ENCODE measurements at places on chromosomes 3 and 15. TPM values are rescaled to one million over a fixed set of nuclear protein-coding genes. Genes with fewer than 3 reads are reported as not detected.

MNS1 gene
- total RNA-seq: 3.9 TPM

DNA sequence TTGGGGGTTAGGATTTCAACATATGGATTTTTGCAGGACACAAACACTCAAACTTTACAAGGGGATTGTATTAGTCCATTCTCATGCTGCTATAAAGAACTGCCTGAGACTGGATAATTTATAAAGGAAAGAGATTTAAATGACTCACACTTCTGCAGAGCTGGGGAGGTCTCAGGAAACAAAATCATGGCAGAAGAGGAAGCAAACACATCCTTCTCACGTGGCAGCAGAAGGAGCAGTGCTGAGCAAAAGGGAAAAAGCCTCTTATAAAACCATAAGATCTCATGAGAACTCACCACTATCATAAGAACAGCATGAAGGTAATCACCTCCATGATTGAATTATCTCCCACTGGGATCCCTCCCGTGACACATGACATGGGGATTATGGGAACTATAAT lies 1183.1 kb downstream of the ZPLD1 start:
- H3K4me3 ChIP-seq: no peak overlapping the region
- no peaks in the 10 kb centered on the region for H3K27me3 ChIP-seq
- no peak for DNase-seq
- no peaks in the 10 kb centered on the region for H3K4me1 ChIP-seq
- no peaks in the 10 kb centered on the region for H3K36me3 ChIP-seq

- H3K4me3 ChIP-seq: no peak overlapping the region
- no peak for DNase-seq
- no peak overlapping the region for H3K27ac ChIP-seq
Measured at GRCh38 chr15:43423793-43424192, 52.9 kb downstream of the TUBGCP4 start.

C3orf20 gene
- 0.26 TPM for total RNA-seq

- H3K4me3 ChIP-seq: peak overlapping the region; percentile 37
- no peaks in the 10 kb centered on the region for H3K36me3 ChIP-seq
- DNase-seq: peak; percentile 44
- H3K27ac ChIP-seq: peak overlapping the region; percentile 57
Measured at GRCh38 chr3:192409201-192409837, 318.0 kb downstream of the FGF12 start.

- H3K27me3 ChIP-seq: no peaks in the 10 kb centered on the region
- no peak overlapping the region for H3K27ac ChIP-seq
- no peak overlapping the region for H3K4me3 ChIP-seq
- no peaks in the 10 kb centered on the region for H3K36me3 ChIP-seq
- H3K4me1 ChIP-seq: no peaks in the 10 kb centered on the region
Measured at GRCh38 chr3:137325170-137325569, 367.4 kb downstream of the IL20RB start.

DNA sequence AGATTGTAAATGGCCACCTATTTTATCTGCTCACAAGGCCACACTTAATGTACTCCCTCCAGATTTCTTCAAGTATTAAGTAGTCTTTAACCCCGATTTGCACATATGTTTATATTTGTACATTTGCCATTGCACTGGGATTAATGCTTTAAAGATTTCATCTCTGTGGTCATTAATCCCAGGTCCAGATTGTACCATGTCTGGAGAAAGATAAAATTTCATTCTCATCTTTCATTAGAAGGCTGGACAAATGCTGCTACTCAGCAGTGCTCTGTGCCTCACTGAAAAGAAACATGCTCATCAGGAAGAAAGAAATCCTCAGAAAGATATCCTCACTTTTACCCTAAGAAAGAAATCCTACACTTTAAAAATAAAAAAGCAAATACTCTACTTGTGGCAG lies 62.5 kb upstream of the LRRC3B start:
- H3K4me3 ChIP-seq: no peak overlapping the region
- DNase-seq: no peak
- H3K27me3 ChIP-seq: no peaks in the 10 kb centered on the region
- H3K4me1 ChIP-seq: no peaks in the 10 kb centered on the region
- H3K36me3 ChIP-seq: no peaks in the 10 kb centered on the region

GOLGA6L7 gene
- total RNA-seq: not detected

- H3K4me3 ChIP-seq: no peak overlapping the region
- no peak for DNase-seq
- H3K36me3 ChIP-seq: no peaks in the 10 kb centered on the region
- H3K4me1 ChIP-seq: no peaks in the 10 kb centered on the region
- no peaks in the 10 kb centered on the region for H3K27me3 ChIP-seq
- peak overlapping the region; percentile 58 for H3K27ac ChIP-seq
Measured at GRCh38 chr3:179436517-179436916, 14.8 kb downstream of the GNB4 start.

TGM5 gene
- not detected for total RNA-seq

CRABP1 gene
- total RNA-seq: not detected

DNA sequence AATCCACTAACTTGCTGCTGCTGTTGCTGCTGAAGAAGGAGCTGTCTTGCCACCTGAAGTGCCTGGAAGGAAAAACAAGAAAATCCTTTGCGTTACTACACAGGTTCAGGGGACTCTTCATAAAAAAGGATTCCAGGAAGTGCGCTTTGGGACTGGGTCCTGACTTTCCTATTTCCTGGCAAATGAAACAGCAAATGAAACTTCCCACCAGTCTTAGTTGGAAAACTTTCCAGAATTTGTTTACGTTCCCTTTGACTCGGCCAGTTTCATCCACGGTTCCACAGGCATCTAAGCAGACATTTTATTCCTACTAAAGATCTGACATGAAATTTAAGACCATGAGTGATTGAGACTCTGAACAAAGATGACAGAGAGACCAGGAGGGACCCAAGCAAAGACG lies 471.0 kb downstream of the FOXP1 start:
- peaks cover 47% of the 10 kb centered on the region for H3K4me1 ChIP-seq
- peak; percentile 79 for DNase-seq
- H3K27ac ChIP-seq: peak overlapping the region; percentile 33
- no peaks in the 10 kb centered on the region for H3K27me3 ChIP-seq
- H3K4me3 ChIP-seq: no peak overlapping the region
- peaks cover 13% of the 10 kb centered on the region for H3K36me3 ChIP-seq

- H3K4me1 ChIP-seq: no peaks in the 10 kb centered on the region
- H3K27me3 ChIP-seq: no peaks in the 10 kb centered on the region
- H3K36me3 ChIP-seq: no peaks in the 10 kb centered on the region
- DNase-seq: no peak
Measured at GRCh38 chr15:34941831-34942230, 27.7 kb downstream of the AQR start.

DNA sequence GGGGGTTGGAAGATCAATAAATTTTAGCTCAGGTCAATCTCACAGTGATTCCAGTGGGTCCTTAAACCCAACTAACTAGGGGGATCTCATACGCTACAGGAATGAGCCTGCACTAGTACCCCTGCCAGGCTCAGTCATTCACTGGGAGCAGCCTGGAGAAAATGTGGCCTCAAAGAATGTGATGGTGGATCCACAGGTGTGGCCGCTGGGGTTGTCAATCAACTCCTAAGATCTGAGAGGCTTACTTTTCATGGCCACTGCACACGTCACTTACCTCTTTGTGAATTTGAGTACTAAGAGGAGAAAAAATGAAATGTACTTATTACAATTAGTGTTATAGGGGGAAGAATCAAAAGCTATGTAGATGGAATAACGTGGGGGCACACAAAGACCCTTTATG lies 17.5 kb upstream of the FNDC3B start:
- no peak for DNase-seq
- H3K4me1 ChIP-seq: no peaks in the 10 kb centered on the region
- H3K27ac ChIP-seq: no peak overlapping the region
- no peaks in the 10 kb centered on the region for H3K27me3 ChIP-seq

SI gene
- total RNA-seq: not detected

GRCh38 chr3:168093229-168093628 lies 2.5 kb downstream of the GOLIM4 start:
- H3K27me3 ChIP-seq: no peaks in the 10 kb centered on the region
- no peak overlapping the region for H3K27ac ChIP-seq
- H3K4me3 ChIP-seq: peak overlapping the region; percentile 80
- peaks cover 40% of the 10 kb centered on the region for H3K4me1 ChIP-seq

DNA sequence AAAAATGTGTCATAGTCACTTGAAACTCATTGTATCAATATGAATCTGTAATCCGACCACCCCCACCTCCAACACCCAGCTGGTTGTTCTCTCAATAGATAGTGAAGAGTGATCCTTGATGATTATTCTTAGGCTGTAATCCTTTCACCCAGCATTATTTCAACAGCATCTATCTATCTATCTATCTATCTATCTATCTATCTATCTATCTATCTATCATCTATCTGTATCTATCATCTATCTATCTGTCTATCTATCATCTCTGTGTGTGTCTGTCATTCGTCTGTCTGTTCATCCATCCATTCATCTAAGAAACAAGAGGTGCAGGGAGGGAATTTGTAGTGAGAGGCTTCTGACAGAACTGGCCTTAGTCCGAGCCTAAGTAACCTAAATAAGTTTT lies 78.7 kb upstream of the IGSF10 start:
- no peak overlapping the region for H3K27ac ChIP-seq
- H3K36me3 ChIP-seq: no peaks in the 10 kb centered on the region
- no peak overlapping the region for H3K4me3 ChIP-seq

All from left lung (tissue), 14 donors.